ENCODE measurements at places on chromosomes 11 and 22.

- DNase-seq = peak; percentile 84
Observed at GRCh38 chr22:33923660-33924246, 3.5 kb upstream of the LARGE1 start.

DNA sequence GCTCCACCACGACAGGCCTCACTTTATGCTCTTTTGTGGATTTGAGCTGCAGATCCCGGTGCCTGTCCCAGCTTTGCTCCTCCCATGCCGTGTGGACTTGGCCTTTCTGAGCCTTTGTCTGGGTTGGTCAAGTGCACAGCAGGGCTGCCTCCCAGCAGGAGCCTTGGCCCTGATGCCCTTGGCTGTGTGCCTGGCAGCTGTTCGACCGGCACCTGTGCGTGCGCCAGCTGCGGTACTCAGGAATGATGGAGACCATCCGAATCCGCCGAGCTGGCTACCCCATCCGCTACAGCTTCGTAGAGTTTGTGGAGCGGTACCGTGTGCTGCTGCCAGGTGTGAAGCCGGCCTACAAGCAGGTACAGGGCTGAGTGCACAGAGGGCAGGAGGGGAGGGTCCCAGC is 46.5 kb downstream of the MYO7A start:
- no peak for DNase-seq

GRCh38 chr11:110434952-110435779 is 5.4 kb downstream of the FDX1 start:
- DNase-seq = no peak

DNA sequence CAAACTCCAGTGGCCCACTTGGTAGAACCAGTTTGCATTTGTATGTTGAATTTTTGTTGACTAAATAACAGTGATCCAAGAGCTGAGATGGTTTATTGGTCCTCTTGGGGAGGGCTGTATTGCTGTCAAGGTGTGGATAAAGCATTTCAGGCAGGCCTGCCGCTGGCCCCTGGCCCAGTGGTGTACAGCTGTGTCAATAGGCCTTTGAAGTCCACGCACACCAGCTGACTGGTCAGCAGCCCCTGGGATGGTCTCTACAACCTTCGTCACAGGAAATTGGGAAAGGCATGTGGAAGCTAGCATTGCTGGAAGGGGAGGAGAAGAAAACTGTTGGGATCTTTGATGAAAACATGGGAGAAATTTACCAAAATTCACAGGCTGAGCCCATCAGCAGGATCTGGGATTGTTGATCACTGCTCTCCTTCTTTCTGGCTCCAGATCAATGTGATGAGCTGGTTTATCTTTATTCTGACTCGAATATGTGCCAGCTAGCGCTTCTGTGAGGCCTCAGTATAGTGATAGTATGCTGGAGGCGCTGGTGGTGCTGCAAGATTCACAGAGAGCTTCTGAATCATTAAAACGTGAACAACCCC is 12.5 kb upstream of the E2F8 start:
- no peak for DNase-seq

DNA sequence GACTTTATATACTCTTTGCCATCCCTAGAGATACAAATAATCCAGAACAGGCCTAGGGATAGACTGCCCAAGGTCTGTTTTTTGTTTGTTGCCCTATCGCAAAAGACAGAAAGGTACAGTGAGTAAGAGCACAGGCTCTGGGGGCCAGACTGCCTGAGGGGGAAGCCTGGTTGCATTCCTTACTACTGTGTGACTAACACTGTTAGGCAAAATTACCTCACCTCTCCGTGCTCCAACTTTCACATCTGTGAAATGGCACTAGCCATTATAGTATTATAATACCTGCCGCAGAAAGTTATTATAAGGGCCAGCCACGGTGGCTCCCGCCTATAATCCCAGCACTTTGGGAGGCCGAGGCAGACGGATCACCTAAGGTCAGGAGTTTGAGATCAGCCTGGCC is 14.5 kb downstream of the SLC35F2 start:
- no peak for DNase-seq

All from COLO829 (cell line).